MG63 (cell line): ENCODE measurements at places on chromosomes 1 and 21.
A peak's percentile ranks its signal among the peaks of the same experiment; 100 is the strongest.

DNA sequence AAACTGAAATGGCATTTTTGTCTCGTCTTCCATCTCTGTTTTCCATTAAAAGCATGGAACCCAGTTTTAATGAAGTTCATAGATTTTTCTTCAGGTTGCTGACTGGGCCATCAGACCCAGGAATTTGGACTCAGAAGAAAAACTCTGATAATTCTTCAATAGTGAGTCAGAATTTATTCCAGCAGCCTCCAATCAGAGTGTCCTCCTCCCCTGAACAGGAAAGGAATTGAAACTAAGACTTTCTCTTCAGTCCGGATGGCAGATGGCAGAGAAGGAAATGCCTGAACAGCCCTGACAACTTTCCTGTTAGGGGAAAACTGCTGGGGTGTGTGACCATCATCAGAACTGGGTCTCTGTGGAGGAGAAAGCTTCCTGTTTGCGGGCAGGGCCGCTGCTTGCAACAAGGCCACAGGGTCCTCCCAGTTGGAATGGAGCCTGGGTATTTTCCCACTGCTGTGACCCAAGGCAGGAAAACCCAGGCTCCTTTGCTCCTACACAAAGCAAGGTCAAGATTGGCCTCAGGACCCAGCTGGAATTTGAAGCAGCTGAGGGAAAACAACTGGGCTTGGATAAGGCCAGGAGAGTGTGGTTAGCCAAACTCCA, 20.7 kb downstream of the CD34 start:
- DNase-seq, result peak; percentile 85

DNA sequence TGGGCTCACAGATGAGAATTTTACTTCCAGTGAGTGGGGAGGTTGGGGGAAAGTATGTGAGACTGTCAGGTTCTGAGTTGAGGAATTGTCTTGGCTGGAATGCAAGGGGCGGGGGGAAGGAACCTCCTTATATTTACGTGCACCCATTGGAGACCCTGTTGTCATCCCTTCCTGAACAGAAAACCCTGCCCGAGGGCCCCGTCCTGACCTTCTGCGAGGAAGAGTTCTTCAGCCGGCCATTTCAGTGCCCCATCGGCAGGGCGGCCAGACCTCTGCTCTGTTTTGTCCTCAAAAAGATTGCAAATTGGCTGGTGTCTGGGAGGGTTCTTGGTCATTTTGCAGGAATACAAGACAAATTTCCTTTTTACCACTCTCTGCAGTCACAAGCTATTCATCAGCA, 7.1 kb downstream of the KIF26B start:
- DNase-seq, result no peak

DNA sequence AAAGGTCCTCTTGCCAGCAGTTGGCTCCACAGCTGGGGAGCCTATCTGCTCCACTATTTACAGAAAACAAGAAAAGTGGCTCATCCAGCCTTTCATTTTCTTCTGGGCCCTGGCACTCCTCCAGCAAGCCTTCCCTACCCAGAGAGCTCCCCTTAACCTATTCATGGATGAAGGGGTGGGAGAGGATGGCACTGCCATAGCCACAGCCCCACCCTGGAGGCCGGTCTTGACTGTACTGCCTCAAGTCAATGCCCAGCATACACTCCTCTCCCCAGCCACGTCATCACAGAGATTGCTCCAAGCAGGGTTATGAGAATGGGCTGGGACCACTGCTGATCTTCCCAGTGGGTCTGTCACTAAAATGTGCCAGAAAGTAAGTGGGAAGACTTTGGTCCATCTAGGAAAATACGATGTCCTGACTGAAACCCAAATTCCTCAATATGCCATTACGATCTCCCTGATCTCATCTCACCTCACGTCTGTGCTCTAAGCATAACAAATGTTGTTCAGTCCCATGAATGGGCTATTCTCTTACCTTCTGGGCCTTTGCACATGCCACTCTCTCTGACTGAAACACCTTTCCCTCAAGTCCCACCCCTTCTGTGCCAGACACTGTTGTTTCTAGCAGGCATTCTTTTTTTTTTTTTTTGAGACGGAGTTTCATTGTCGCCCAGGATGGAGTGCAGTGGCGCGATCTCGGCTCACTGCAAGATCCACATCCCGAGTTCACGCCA, 21.4 kb upstream of the PTAFR start:
- DNase-seq, result no peak

DNA sequence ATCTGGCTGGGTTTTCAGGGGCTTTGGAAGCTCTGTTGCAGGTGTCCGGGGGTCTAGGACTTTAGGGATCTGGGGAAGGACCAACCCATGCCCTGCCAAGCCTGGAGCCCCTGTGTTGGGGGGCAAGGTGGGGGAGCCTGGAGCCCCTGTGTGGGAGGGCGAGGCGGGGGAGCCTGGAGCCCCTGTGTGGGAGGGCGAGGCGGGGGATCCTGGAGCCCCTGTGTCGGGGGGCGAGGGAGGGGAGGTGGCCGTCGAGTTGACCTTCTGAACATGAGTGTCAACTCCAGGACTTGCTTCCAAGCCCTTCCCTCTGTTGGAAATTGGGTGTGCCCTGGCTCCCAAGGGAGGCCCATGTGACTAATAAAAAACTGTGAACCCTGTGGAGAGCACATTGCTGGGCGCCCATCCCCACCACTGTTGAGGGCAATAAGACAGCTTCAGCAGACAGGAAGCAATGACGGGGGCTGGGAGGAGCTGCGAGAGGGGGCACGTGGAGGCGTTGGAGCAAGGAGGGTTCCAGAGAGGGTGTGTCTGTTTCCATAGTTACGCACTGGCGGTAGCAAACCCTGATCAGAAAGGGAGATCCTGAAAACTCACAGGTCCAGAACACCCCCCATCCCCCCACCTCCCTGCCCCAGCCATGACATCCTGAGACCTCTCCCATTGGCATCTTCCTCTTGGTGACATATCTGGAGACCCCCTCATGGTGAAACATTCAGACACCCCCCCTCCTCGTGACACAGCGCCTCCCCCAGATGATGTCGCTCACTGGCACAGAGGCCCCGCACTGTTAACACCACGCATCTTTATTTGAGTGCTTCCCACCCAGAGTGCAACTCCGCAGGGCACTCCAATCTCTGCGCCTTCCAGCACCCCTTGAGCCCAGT, 8.4 kb downstream of the MYBPH start:
- DNase-seq, result peak; percentile 45

DNA sequence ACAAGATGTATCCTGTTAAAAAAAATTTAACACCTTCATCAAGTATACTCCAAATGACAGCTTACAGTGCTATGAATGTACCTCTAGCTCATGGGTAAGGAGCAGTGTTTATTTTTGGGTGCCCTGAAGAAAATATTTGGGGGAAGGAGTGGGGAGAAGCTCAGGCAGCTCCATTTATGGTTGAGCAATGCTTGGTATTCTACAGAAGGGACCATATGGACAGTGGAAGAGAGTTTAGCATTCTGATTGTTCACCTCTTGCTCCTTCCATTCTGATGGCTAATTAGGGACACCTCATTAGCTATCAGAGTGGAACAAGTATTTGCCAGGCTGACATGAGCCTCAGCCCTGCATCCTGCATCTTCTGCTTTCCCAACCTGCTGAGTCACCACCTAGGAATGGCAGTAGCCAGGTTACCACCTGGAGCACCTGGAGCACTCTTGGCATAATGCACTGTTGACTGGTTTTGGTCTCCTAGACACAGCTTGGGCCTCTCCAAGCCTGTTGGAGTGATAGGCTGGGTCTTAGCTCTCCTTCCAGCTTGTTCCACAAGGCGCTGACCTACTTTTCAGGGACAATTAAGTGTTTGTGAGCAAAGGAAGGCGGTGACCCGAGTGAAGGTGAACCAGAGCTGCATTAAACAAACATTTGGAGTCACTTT, 62.0 kb upstream of the MACF1 start:
- DNase-seq, result no peak

- DNase-seq, result peak; percentile 81
Measured at GRCh38 chr1:15152318-15153183, 996 bp upstream of the TMEM51 start.

DNA sequence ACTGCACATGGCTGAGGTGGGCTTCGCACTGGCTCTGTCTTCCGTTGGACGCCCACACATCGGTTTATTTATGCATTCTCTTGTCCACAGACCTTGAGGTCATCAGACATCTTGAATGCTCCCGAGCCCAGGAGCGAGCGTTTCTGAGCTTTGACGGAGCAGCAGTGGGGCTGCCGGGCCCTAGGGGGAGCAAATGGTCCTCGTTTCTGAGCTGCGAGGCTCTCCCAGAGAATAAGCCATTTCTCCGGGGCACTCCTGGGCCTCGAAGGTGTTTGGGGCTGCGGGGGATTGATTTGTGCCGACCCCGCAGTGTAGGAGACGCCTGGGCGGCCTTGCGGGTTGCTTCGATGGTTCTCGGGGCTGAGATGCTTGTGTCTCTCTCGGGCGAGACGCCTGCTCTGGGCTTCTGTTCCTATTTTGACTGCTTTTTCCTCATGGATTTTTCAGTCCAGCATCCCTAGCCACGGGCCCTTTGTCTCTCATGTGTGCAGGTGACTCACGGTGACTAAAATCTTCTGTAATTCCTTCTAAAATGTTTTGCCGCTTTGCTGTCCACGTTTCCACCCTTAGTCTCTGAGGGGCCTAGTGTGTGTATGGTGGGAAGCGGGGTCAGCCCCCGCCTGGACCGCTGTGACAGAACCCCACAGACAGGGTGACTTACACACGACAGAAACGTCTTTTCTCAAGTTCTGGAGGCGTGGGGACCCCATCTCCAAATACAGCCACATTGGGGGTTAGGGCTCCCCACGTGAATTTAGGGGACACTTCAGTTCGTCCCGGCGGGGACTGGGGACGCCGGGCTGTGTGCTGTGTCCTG, 62.1 kb downstream of the FAAP20 start:
- peak; percentile 26 for DNase-seq
